ENCODE measurements at places on chromosomes 2 and 18. TPM values are rescaled to one million over a fixed set of nuclear protein-coding genes. Genes with fewer than 3 reads are reported as not detected.

Gene CNDP1
- 0.29 TPM for total RNA-seq

Gene SERPINB8
- total RNA-seq, result 5.4 TPM

Gene RGPD8
- total RNA-seq, result 11.3 TPM

Gene CRYBA2
- total RNA-seq, result 30.1 TPM

DNA sequence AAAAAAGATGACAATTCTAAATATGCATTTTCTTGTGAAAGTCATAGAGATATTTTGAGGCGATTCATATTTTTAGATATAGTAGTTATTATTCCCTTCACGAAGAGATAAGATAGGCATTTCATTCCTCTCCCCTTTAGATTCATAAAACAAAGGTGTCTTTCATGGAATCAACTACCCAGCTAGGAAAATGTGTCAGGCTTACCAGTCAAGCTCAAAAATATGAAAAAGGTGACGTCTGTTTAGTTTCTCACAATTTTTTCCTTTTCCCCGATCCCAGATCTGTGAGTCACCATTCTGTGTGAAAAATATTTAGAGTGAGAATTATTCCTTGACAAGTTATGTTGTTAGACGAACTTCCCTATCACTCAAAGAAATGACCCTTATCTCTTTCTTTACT is 95.4 kb upstream of the FN1 start:
- no peak for DNase-seq
- H3K4me3 ChIP-seq, result no peak overlapping the region
- H3K4me1 ChIP-seq, result peaks cover 35% of the 10 kb centered on the region
- no peak overlapping the region for H3K27ac ChIP-seq
- peaks cover 2% of the 10 kb centered on the region for H3K36me3 ChIP-seq
- H3K27me3 ChIP-seq, result no peaks in the 10 kb centered on the region

- no peaks in the 10 kb centered on the region for H3K27me3 ChIP-seq
- H3K36me3 ChIP-seq, result no peaks in the 10 kb centered on the region
- DNase-seq, result no peak
- no peak overlapping the region for H3K27ac ChIP-seq
- no peak overlapping the region for H3K4me3 ChIP-seq
- peaks cover 2% of the 10 kb centered on the region for H3K4me1 ChIP-seq
Measured at GRCh38 chr2:201821080-201821479, 14.7 kb downstream of the CDK15 start.

- H3K4me1 ChIP-seq, result peaks cover 28% of the 10 kb centered on the region
- no peak for DNase-seq
- H3K36me3 ChIP-seq, result peaks cover 1% of the 10 kb centered on the region
Measured at GRCh38 chr2:65382323-65382722, 50.1 kb downstream of the SPRED2 start.

DNA sequence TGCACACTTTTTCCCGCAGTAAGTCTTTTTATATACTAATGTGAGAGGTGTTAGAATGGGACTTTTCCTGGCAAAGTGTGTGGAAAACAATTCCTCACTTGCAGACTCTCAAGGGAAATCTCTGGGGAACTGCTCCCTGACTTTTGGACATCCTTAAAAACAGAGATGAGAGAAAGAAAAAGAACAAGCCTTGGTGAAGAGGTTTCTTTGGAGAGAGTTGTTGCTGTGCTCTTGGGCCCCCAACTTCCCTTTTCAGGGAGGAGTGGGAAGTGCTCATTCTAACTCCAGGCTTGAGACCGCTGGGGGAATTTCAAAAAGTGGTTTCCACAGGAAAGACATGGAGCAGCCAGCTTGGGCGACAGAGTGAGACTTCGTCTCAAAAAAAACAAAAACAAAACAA is 142.6 kb upstream of the SPRED2 start:
- H3K4me3 ChIP-seq, result no peak overlapping the region
- no peak overlapping the region for H3K27ac ChIP-seq
- peaks cover 2% of the 10 kb centered on the region for H3K4me1 ChIP-seq

- peaks cover 19% of the 10 kb centered on the region for H3K4me1 ChIP-seq
- no peaks in the 10 kb centered on the region for H3K36me3 ChIP-seq
- no peak for DNase-seq
- H3K27ac ChIP-seq, result peak overlapping the region; percentile 9
- peaks cover 21% of the 10 kb centered on the region for H3K27me3 ChIP-seq
- peak overlapping the region; percentile 67 for H3K4me3 ChIP-seq
Measured at GRCh38 chr2:10814142-10814541, 1.6 kb upstream of the PDIA6 start.

DNA sequence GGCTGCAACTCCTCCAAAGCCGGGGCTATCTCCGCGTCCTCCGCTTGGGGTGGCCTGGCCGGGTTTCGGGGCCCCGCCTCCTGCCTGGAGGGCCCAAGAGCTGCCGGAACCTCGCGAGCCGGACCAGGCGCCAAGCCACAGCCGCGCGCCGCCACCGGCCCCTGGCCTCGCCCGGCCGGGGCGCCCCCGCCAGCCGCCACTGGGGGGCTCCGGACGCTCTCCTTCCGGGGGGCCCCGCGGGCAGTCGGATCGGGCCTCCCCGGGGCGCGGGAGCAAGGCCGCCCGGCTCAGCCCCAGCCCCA is 17.4 kb upstream of the HAAO start:
- no peaks in the 10 kb centered on the region for H3K27me3 ChIP-seq
- H3K4me1 ChIP-seq, result peaks cover 9% of the 10 kb centered on the region
- H3K36me3 ChIP-seq, result peaks cover 2% of the 10 kb centered on the region
- peak; percentile 76 for DNase-seq
- peak overlapping the region; percentile 74 for H3K4me3 ChIP-seq

All from progenitor cell of endocrine pancreas (in vitro differentiated cells).